ENCODE measurements at places on chromosomes 5 and 9. TPM values are rescaled to one million over a fixed set of nuclear protein-coding genes. Genes with fewer than 3 reads are reported as not detected.

DMRT3 gene
- not detected for total RNA-seq

FRMD3 gene
- total RNA-seq = 0.33 TPM

FBXW2 gene
- 88.3 TPM for total RNA-seq

SLC36A3 gene
- total RNA-seq = not detected

TAF11L2 gene
- total RNA-seq = not detected

DCTN4 gene
- total RNA-seq = 46.1 TPM

KCNN2 gene
- total RNA-seq = not detected

BSPRY gene
- total RNA-seq = 6.0 TPM

CYFIP2 gene
- 438 TPM for total RNA-seq

FAM221B gene
- not detected for total RNA-seq

GCNT4 gene
- total RNA-seq = 0.07 TPM

TXNDC15 gene
- total RNA-seq = 50.0 TPM

CENPH gene
- 50.2 TPM for total RNA-seq

HRH2 gene
- total RNA-seq = 21.4 TPM

PCDHA13 gene
- total RNA-seq = not detected

DNA sequence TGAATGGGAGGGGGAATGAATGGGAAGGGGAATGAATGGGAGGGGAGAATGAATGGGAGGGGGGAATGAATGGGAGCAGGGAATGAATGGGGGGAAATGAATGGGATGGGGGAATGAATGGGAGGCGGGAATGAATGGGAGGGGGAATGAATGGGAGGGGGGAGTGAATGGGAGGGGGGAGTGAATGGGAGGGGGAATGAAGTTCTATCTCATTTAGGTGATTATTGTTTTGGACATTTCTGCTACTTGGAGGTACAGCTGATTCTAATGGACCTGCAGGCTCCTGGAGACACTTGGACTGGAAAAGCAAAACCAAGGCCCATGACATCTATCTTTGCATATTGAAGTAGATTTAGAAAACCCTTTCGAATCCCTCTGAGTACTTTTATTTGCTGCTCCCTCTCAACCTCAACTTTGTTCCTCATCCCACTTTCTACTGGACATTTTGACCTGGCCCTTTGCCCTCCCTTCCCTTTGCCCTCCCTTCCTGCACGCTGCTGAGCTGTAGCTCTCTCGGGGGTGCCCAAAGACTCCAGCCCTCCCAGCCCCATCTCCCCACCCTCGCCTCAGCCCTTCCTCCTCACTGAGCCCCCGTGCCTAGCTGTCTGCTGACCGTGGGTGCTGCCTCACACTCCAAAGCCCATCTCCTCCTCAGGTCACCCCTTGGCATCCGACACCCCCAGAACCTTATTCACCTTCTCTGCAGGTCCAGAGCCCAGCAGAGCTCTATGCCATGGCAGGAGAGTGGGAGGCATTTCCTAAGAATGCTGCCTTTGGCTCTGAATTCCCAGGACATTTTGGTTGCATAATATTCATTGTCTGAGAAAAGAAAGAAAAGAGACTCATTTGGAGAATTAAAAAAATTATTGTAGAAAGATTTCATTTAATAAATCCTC lies 19.9 kb upstream of the LPCAT1 start:
- H3K36me3 ChIP-seq = no peaks in the 10 kb centered on the region
- no peak overlapping the region for H3K27ac ChIP-seq
- H3K27me3 ChIP-seq = no peaks in the 10 kb centered on the region
- H3K4me1 ChIP-seq = peaks cover 3% of the 10 kb centered on the region
- DNase-seq = peak; percentile 33
- H3K4me3 ChIP-seq = no peak overlapping the region

GRCh38 chr9:108395421-108395820 lies 460.4 kb downstream of the ACTL7B start:
- no peak overlapping the region for H3K27ac ChIP-seq
- H3K27me3 ChIP-seq = no peaks in the 10 kb centered on the region
- H3K4me1 ChIP-seq = no peaks in the 10 kb centered on the region
- H3K4me3 ChIP-seq = no peak overlapping the region
- no peaks in the 10 kb centered on the region for H3K36me3 ChIP-seq

DNA sequence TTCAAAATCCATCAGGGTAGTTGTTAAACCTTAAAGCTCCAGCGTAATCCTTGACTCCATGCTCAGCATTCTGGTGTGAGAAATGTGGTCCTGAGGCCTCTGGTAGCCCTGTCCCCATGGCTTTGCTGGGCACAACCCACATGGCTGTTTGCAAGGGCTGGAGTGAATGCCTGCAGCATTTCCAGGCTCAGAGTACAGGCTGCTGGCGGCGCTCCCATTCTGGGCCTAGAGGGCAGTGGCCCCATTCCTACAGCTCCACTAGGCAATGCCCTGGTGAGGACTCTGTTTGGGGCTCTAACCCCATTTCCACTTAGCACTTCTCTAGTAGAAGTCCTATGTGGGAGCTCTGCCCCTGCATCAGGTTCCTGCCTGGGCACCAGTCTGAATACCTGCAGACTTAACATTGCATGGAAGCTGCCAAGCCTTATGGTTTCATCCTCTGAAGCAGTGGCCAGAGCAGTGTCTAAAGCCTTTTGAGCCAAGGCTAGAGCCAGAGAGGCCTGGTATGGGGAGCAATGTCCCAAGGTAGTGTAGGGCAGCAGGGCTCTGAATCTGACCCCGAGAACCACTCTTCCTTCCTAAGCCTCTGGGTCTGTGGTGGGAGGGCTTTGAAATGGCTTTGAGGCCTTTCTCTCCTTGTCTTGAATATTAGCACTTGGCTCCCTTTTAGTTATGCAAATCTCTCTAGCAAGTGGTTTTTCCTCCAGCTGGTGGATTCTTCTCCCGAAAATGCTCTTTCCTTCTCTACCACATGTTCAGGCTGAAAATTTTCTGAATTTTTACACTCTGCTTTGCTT lies 5.8 kb upstream of the ALDH1A1 start:
- no peaks in the 10 kb centered on the region for H3K4me1 ChIP-seq
- H3K27me3 ChIP-seq = peaks cover 6% of the 10 kb centered on the region
- no peaks in the 10 kb centered on the region for H3K36me3 ChIP-seq

- H3K36me3 ChIP-seq = no peaks in the 10 kb centered on the region
- H3K27me3 ChIP-seq = peaks cover 10% of the 10 kb centered on the region
- no peaks in the 10 kb centered on the region for H3K4me1 ChIP-seq
- no peak overlapping the region for H3K4me3 ChIP-seq
Observed at GRCh38 chr5:57445006-57445704, 37.5 kb downstream of the ACTBL2 start.

GRCh38 chr9:120911295-120911837 lies 15.2 kb downstream of the TRAF1 start:
- peaks cover 84% of the 10 kb centered on the region for H3K4me1 ChIP-seq
- no peak overlapping the region for H3K4me3 ChIP-seq
- no peak for DNase-seq
- H3K27me3 ChIP-seq = no peaks in the 10 kb centered on the region

DNA sequence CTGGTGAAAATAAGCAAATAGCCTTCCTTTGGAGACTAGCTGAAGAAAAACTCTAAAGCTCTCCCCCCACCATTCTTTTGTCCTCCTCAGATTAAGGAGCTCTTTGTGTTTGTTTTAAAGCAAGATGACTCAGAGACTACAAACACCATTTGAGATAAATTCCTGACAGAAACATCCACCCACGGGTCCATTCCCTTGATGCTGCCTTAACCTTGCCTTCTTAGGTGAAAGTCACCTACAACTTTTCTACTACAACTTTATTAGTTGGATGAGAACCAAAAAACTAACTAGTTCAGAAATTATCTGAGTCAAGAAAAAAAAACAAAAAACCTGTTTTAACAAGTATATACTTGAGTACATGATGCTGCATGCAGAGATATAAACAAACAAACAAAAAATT lies 831.1 kb downstream of the NR2F1-AS1 start:
- no peaks in the 10 kb centered on the region for H3K36me3 ChIP-seq
- H3K27me3 ChIP-seq = no peaks in the 10 kb centered on the region
- no peak for DNase-seq
- no peaks in the 10 kb centered on the region for H3K4me1 ChIP-seq

GRCh38 chr5:146291421-146292074 lies 47.1 kb upstream of the POU4F3 start:
- no peak overlapping the region for H3K4me3 ChIP-seq
- H3K4me1 ChIP-seq = peaks cover 1% of the 10 kb centered on the region
- H3K27ac ChIP-seq = no peak overlapping the region
- H3K27me3 ChIP-seq = no peaks in the 10 kb centered on the region
- no peak for DNase-seq

GRCh38 chr5:2253040-2253975 lies 370.6 kb upstream of the IRX4 start:
- H3K4me1 ChIP-seq = no peaks in the 10 kb centered on the region
- DNase-seq = no peak
- no peak overlapping the region for H3K27ac ChIP-seq

DNA sequence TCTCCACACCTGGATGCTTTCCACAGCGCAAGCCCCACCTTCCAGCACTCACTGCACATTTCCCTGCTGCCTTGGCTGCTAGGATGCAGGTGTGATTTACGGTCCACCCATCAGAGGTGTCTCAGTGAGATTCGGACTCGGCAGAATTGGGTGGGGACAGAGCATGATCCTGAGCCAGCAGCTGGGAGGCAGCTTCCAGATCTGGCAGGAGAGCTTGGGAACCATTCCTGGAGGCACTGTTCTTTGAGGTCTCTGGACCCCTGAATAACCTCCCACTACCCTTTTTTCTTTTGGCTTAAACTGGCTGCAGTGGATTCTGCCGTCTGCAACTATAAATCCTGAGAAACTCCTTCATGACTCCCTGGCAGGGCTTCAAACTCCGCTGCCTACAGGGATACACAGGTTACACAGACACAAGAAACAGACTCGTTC lies 99.6 kb upstream of the PHYKPL start:
- no peak overlapping the region for H3K27ac ChIP-seq
- H3K4me1 ChIP-seq = peaks cover 2% of the 10 kb centered on the region

GRCh38 chr9:5557606-5558587 lies 47.6 kb downstream of the PDCD1LG2 start:
- H3K36me3 ChIP-seq = peaks cover 52% of the 10 kb centered on the region
- H3K27ac ChIP-seq = peak overlapping the region; percentile 87
- peak overlapping the region; percentile 38 for H3K4me3 ChIP-seq
- H3K4me1 ChIP-seq = peaks cover 39% of the 10 kb centered on the region
- no peaks in the 10 kb centered on the region for H3K27me3 ChIP-seq

- H3K36me3 ChIP-seq = no peaks in the 10 kb centered on the region
- no peaks in the 10 kb centered on the region for H3K4me1 ChIP-seq
- DNase-seq = no peak
- no peak overlapping the region for H3K4me3 ChIP-seq
Observed at GRCh38 chr5:147445090-147445489, 64.8 kb downstream of the DPYSL3 start.

DNA sequence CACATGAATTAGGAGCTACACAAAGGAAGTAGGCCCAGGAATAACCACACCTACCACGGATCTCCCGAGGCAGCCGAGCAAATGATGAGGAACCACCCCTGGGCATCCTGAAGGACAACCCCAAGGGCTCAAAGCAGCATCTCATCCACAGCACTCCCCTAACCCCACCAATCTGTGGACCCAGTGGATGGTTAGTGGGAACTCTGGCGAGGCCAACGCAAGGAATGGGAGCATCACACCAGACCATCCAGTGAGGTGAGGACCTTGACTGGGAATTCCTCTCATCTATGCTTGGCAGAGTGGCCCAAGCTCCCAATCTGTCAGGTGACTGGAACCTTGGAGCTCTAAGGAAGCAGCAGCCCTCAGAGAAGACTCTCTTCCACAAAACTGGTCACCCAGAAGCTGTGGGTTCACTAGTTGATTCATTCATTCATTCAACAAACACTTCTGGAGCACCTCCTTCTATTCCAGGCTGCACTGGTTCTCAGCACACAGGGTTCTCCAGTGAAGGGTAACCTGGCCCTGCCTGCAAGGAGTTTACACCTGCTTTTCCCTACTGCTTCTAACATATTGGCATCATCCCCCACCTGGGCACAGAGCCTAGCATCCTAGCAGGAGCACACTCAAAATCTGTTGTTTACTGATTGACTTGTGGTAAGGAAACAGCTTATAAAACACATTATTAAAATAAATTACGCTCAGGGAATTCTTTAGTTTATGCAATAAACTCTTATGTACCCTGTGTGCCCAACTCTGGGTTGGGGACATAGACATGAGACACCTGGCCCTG lies 4.9 kb downstream of the ACSL6 start:
- no peak for DNase-seq
- H3K27ac ChIP-seq = no peak overlapping the region
- no peak overlapping the region for H3K4me3 ChIP-seq
